ENCODE measurements at places on chromosomes 7 and 10.

GRCh38 chr7:139116999-139117398 is 7.5 kb upstream of the ZC3HAV1 start:
- DNase-seq = no peak

DNA sequence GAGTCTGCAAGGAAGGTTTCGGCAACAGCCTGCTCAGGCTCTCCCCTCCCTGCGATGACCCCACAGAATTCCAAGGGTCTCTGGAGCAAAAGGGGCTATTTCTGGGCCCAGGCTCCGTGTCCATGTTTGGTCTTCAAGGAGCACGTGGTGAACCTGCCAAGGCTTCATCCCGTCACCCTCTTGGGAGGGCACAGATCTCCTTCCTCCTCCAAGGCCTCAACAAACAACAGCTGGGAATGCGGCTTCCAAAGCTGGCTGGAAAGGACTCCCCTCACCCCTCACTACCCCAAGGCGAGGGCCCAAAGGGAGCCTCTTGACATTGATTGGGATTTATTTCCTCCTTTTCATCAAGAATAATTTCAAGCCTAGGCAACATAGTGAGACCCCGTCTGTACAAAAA is 14.0 kb upstream of the KPNA7 start:
- DNase-seq = no peak

DNA sequence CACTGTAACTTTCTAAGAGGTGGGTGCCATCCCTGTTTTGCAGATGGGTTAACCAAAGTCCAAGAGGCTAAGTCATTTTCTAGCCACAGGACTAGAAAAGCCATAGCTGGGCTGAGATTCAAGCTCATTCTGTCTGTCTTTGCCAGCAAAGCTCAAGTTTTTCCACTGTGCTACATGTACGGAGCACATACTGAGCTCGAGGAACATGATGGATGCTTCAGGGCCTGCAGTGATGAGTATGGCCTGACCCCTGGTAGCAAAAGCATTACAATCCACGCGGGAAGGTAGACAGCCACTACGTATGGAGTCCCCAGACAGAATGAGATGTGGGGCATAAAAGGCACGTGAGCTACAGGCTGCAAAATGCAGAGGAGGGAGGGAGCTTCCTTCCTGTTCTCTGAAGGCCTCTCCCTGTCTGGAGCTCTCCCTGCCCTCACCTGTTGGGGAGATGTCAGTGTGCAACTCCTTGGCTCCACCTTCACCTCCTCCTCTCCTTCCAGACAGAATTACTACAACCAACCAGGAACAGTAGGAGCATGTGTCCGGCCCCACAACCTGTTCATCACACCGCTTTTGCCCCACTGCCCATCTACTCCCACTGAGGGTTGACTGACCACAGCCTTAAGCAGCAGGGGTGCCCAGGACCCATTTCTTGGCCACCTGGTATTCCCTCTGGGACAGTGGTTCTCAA is 16.4 kb downstream of the ITPRIP start:
- no peak for DNase-seq

- no peak for DNase-seq
These were observed 26.8 kb downstream of the GOLGA7B start for GRCh38 chr10:97876402-97876801.

DNA sequence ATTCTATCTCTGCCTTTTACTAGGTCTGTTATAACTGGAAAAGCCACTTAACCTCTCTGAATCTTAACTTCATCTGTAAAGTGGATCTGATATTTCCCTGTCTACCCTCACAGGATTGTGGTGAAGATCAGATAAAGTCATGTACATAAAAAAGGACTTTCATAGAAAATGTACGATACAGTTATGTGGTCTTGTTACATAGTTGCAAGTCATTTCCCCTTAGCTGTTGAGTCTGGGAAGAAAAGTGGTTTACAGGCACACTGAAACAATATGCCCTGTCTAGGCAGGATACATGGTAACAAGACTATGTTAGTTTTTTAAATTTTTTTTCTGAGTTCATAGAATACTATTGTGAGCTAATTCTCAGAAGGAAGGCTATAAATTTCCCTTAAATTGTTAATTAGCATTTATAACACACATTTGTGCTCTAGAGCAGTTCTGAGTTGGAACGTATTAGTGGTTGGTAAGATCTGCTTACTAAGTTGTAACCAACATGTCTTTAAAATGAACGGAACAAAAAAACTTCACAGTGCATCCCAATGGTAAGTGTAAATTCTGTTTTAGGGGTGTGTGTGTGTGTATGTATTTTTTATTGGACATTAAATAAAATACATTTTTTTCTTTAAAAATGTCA is 7.1 kb upstream of the GSTO1 start:
- DNase-seq = no peak

DNA sequence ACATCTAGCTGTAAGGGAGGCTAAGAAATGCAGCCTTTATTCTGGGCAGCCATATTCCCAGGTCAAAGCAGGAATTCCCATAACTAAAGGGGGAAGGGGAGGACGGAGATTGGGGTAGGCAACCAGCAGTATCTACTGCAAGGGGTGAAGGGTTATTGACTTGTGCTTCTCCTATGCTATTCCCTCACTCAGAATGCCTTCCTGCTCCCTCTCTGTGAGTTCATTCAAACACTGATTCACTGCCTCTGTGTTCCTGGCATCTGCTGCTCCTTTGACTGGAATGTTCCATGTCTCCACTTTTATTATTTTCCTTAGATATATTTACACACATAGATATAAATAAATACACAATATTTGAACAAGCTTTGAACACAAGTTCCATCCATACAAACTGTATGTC is 11.1 kb downstream of the HTR7 start:
- no peak for DNase-seq

DNA sequence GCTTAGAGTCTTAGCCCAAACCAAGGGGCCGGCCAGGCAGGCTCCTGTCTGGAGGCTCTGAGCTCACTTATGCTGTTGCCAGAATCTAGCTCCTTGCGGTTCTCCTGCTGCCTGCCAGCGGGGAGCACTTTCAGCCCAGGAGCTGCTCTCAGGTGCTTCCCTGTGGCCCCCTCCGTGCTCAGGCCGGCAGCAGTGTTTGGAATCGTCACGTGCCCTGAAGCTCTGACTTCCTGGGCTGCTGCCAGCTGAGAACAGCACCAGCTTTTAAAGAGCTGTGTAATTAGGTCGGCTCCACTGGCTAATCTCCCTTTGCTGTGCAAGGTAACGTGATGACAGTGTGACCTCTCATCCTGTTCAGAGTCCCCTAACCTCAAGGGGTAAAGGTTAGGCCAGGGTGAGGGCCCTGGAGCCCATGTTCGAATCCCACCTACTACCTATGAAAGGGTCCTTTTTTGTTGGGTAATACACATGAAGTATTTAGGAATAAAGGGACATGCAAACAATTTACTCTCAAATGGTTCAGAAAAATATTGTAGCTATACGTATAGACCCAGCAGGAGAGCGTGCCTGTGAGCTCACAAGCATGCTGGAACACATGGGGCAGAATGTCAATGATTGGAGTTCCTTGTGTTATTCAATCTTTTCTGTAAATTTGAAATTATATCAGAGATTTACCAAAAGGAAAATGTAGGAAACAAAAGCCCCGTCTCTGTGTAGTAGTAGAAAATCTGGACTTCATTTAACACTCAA is 16.6 kb downstream of the ZNF862 start:
- DNase-seq = no peak

DNA sequence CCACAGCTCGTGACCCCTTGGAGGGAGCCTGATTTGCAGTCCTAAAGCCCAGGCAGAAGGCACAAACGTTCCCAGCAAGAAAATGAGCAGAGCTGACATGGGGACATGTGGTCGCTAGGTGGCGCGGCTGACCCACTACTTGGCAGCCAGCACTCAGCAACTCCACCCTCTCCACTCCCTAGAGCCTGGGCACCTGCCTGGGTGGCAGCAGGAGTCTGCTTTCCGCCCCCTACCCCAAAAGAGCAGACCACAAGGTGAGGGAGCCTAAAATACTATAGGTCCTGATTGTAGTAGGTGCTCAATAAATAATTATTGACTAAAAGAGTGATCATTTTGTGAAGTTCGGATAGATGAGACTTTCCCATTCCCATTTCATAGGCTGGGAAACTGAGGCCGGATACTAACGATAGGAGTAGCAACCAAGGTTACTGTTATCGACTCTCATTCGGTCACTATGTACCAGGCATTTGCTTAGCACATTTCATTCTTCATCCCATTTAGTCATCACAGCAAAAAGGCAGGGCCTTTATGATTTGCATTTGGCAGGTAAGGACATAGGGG is 57.4 kb downstream of the NEUROG3 start:
- peak; percentile 71 for DNase-seq

DNA sequence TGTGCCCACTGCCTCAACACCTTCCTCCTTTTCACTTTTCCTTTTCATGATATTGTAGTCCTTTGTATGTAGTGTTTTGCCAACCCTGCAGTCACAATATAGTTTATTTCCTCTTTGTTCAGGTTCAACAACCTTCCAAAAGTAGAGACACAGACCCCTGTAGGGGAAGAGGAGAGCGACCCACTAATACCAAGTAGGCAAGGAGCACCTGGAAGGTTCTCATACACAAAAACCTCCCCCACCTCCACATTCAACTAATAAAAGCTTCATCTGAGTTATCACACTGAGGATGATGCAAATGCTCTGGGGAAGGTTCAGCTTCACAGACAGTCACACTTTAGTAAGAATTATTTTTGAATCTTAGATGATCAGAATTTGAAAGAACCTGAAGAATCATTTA is 41.6 kb downstream of the PIK3AP1 start:
- DNase-seq = no peak

GRCh38 chr7:91082852-91083495 is 181.3 kb upstream of the FZD1 start:
- no peak for DNase-seq

GRCh38 chr10:91000470-91000869 is 79.6 kb upstream of the ANKRD1 start:
- DNase-seq = no peak

DNA sequence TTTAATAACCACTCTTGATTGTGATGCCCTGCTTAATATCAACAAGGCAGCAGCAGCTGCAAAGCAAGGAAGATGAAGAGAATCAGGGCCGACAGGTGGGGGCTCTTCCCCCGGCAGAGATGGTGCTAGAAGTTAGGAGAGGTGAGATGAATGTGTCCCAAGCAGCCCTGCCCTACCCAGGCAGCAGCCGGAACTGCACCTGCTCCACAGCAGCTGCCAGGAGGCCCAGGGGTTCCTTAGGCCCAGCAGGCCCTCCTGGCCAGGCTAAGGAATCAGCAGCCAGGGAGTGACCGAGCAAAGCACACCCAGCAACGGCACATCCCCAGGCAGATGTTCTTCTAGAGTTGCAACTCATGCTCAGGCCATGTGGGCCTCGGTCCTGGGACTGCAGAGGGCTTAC is 17.9 kb downstream of the AFAP1L2 start:
- no peak for DNase-seq

DNA sequence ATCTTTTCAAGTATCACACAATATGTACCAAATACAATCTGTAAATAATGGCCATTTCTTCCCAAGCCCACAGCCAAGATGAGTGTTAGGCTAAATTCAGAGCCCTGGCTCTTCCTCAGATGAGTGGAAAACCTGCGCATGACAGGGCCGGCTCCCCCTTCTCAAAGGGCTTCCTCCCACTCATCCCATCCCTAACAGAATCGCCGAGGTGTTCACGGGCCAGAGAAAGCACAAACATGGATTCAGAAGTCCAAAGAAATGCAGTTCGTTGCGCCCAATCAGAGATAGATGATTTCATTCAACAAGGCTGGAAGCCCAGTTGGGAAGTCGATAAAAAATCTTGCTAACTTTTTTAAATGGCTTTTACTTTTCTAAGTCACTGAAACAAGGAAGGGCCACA is 121.8 kb downstream of the UBE2H start:
- DNase-seq = no peak

DNA sequence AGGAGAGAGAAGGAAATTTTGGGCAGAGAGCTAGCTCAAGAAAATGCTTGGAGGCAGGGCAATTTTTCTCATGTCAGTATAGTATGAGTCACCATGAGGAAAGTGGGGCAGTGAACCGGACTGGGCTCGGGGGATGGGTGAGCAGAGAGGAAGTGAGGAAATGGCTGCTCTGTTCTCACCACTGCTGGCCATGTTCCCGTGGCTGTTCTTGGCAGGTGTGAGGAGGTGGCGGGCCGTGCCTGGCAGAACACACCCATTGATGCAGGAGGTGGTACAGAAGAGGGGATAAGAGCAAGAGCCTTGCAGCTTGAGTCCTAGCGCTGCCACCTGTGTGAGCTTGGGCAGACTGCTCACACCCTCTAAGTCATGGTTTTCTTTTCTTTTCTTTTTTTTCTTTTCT is 304.4 kb upstream of the LYZL1 start:
- no peak for DNase-seq

DNA sequence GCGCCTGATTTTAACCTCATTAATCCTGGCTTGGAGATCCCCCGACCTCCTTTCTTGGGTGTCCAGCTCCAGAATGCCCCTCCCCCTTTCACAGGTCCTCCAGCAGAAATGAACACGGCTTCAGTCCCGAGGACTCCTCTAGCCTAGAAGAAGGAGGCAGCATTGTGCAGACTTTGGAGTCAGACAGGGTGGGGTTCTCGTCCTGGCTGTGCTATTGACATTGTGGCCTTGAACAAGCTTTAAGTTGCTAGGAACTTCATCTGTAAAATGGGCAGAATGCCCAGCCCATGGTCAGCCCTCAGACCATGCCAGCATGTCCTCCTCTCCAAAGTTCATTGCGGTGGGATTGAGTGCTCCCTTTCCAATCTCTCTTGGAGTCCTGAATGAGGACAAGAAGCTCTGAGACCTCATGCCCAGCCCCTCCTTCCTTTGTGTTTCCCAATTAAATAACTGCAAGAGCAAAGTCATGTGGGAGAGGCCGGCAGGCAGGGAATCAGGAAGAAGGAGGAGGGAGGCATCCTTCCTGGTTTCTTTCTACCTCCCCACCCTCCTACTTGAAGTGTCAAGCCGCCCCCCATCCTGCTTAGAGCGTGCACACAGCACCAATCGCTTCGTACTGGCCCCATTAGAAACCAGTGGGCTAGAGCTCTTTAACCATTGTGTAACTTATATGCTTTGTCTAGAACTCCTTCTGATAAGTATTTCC is 86.4 kb downstream of the RBM20 start:
- DNase-seq = no peak

GRCh38 chr10:105974803-105975456 is 1189.6 kb downstream of the SORCS1 start:
- DNase-seq = no peak

DNA sequence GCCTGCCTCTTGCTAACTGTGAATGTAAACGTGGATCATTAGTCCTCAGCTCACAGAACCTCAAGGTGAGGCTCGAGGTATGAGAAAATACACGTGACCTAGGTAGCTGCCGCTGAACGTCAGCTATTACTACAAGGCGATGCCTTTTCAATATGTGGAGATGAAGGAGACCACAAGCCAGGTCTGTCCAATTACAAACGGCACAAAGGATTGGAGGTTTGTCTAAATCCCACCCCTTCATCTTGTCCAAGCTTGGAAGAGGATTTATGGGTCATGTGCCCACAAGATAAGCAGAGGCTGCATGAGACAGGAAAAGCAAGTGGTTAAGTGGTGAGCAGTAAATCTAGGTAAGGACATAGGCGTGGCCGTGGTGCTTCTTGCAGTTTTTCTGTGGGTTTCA is 3.4 kb downstream of the H2BK1 start:
- DNase-seq = no peak

DNA sequence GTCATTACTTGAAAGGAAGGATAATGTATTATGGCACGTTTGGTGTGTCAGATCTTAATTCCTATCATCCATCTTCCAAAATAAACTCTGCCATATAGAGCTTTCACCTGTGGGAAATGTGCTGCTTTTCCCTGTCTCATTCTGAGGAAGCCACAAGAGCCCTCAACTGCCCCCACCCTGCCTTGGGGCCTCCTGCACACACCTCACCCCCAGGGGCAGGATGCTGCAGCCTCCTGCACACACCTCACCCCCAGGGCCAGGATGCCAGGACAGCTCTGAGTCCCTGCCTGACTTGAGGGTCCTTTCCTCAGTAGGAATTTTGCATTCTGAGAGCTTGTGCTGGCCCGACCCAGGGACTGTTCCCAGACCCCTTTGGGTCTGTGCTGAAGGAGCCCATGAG is 67.1 kb downstream of the COL13A1 start:
- no peak for DNase-seq

All from iPS DF 6.9 (cell line).